ENCODE measurements at places on chromosomes 2 and 18.

GRCh38 chr2:151113318-151113717 is 148.3 kb downstream of the RBM43 start:
- DNase-seq = no peak

DNA sequence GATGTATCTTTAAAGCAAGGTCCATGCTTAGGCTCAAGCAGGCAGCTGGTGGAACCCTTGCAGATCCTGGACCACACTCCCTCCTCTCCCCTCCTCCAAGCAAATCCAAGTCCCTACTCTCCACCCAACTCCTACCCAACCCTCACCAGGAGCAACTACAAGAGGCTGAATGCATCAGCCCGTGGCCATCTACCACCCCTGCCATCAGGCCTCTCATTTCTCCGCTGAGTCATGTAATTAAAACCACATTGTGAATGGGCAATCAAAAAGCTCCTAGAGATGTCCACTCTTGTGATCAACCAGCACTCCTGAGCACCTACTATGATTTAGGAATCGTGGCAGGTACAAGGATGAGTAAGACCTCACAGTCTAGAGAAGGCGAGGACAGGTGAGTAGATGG is 142.2 kb upstream of the CAPN13 start:
- no peak for DNase-seq

- no peak for DNase-seq
Measured at GRCh38 chr2:159456500-159457426, 159.6 kb downstream of the BAZ2B start.

DNA sequence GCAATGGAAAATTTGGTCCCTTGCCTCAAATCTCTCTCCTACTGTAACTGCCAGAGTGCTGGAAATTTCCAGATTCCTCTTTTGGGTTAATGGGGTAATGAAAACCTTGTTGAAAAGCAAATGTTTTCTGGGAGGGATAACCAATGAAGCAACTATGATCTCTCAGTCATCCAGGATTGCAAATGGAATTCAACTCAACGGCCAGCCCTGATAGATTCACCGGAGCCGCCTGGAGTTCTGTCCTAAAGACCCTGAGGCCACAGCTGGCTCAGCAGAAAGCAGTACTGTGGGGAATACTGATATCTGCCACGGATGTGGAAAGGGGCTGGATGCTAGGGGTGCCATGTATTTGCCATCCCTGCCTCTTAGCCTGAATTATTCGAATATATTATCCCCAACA is 167.8 kb downstream of the NRP2 start:
- no peak for DNase-seq

DNA sequence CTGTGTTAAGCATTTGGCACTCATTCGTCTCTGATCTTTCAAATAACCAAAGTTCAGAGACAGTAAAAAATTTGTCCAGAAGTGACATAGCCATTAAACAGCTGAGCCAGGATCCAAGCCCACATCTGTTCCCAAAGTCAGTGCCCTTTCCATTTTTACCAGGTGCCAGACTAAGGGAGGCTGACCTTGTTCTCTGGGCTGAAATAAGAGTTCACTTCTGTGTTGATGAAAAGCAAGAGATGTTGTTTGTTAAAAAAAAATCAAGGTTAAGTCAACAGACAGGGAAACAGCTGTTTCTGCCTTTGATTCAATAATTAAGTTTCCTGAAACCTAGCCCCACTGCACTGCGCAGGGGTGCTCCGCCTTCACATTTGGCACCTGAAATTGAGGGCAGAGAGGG is 117.1 kb downstream of the PRKRA start:
- DNase-seq = no peak

DNA sequence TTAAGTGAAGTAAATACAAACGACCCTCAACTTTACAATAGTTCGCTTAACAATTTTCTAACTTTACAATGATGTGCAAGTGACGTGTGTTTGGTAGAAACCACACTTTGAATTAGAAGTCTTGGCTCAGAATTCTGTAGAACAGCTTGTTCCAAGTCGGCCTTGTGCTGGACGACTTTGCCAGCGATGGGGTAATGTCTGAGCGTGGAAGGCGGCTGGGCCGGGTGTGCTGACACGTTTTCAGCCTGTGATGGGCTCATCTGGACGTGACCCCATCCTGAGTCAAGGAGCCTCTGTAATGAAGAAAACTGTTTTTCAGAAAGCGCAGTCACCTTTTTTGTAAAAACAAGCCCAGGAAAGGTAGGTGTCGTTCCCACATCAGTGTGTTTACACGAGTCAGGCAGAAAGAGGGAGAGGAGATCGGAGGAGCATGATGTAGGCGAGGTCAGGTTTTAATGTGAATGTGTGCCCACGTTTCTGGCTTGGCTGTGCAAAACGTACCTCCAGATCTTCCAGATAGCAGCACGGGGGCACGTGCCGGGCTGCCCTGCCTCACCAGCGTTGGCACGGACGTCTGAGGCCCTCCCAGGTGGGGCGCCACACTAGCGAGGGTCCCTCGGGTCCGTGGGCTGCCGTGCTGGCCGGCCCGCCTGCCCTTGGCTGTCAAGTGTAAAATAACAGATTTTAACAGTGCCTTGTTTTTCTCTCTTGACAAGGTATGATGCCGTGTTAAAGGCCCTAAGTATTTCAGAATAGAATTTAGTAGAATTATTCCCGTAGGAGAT is 54.6 kb downstream of the CTDP1 start:
- no peak for DNase-seq

DNA sequence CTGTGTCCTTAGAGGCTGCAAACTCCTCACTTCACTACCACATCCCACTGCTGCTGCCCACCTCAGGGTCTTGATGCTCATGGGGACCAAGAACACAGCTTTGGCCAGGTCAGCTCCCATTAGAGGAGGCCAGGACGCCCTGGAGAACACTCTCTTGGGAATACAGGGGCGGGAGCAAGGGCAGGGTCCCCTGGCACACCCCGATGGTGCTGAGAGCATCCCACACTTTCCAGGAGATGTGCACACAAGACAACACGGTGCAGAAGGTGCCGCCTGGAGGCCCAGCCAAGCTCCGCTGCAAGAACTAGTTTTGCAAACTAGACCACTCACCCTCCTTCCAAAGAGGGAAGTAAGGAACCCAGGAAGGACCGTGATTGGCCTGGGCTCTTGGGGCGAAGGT is 304.4 kb upstream of the SALL3 start:
- no peak for DNase-seq

DNA sequence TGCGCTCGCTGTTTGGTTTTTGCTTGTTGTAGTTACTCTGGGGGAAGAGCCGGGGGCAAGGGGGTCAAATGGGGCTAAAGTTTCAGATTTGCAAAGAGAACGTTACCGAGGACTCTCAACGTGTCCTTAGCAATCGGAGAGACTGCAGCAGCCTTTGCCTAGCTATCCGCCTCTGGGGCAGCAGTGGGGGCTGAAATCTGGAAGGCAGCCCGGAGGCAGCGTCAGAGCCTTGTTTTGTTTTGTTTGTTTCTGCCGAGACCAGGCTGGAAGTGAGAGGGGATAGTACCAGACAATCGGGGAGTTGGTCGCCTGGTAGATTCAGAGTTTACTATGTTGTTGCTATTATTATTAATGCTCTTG is 1.2 kb downstream of the CDH20 start:
- no peak for DNase-seq

DNA sequence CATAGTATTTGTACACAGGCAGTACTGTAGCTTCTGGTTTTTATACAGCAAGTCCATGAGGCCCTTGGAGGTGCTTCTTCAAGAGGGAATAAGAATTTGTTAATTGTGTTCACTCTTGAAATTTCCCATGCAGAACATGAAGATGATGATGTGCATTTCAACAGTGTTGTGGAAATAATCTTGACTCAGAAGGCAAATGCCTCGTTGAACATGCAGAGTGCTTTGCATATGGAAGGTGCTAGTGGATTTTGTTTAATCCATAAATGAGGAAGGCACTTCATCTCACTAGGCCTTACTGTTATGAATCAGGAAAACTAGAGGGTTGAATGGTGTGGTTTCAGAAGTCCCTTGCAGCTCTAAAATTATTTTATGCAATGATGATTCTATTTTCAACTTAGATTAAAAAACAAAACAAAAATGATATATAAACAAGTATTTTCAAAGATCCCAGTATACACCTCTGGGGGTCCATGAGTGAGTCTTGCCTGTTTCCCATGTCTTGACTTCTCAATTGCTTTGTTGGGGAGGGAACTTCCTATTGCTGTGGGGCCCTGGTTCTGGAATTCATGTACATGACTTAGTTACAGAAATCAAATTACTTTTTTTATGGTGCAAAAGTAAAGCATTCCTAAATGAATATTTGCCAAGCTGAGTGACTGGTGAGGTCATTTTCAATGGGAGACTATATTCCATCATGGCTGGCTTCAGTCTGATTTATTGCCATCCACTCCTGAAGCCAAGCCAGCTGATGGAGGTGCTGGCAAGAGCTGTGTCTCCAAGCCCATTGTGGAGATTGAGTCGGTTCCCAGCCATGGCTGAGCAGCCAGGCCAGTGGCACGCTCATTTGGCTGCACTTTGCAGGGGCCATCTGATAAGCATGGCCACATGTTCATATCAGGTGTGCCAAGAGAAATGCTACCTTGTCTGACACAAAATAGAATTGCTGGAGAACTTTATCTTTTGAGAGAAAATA is 56.5 kb downstream of the MGAT5 start:
- DNase-seq = no peak

DNA sequence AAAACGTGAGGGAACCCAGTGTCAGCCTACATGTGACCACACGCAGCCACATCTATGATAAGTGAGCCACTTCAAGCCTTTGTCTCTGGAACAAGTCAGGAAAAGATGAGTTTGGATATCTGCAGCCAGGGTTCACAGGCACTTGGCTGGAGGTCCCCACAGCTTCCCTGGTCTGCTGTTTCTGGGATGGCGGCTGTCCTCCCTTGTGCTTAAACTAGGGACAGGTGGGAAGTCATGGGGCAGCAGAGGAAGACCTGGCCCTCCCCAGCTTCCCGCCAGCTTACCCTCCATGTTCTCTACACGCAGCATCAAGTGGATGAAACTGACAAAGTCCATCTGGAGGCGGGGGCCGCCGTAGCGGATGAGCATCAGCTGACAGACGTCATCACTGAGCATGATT is 38.5 kb upstream of the GALNT14 start:
- DNase-seq = peak; percentile 69

DNA sequence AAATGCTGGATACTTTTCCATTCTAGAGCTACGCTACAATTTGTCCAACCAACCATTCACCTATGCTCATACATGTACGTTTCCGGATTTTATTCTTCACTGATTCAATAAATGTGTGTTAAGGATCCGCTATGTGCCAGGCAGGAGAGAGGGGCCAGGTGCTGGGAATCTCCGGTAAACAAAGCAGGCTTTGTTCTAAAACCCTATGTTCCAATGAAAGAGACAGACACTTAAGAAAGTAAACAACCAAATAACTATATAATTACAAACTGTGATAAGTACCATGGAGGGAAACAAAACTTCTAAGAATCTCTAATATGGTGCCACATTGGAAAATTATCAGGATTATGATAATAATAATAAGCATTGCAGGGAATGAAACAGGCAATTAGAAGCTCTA is 22.2 kb upstream of the POMC start:
- DNase-seq = no peak

GRCh38 chr2:153558247-153558646 is 79.7 kb upstream of the RPRM start:
- DNase-seq = no peak

DNA sequence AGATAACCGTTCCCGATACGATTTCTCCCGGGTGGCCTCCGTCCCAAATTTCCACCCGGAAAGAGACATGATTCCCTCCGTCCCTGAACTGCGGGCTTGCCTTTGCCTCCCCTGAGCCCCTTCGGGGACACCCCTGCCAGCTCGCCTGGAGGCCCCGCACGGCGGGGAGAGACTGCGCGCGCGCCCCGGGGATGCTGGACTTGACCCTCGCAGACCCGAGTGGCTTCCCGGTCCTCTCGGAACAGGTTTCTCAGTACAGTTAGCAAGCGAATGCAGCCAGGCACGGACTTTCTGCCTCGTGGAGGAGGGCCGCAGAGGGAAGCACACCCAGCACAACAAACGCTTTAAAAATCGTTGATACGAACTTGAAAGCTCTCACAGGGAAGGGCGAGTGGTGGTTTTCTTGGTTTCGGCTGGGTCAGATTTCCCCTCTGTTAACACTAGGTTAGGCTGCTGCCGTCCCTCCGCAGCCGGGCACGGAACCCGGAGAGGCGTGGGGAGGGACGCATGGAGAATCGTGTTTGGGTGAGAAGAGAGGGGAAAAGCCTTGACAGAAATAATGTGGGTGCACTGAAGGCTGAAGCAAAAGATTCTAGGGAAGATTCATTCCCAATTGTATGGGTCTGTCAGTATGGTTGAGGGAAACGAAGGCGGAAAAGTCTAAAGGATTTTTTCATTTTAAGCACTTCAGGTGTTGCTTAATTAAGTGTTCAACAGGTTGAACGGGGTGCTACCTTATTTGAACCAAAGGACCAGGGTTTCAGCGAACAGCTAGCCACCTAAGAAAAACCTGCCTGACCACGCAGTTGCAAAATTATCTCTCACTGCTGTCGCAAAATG is 916 bp downstream of the TNFRSF11A start:
- no peak for DNase-seq

DNA sequence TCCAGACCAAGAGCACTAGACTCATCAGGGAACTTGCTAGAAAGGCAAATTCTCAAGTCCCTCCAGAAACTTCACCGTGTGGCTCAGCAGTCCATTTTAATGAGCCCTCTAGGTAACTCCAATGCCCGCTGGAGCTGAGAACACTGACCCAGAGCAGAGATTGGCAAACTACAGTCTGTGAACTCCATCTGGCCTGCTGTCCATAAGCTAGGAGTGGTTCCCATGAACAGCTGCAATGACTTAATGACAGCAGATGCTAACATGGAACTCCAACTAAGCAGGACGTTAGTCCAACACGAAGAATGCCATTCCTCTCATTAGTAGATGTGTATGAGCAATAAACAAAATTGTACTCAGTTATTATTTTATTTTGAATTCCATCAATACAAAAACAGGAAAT is 371.9 kb downstream of the STK39 start:
- DNase-seq = no peak

DNA sequence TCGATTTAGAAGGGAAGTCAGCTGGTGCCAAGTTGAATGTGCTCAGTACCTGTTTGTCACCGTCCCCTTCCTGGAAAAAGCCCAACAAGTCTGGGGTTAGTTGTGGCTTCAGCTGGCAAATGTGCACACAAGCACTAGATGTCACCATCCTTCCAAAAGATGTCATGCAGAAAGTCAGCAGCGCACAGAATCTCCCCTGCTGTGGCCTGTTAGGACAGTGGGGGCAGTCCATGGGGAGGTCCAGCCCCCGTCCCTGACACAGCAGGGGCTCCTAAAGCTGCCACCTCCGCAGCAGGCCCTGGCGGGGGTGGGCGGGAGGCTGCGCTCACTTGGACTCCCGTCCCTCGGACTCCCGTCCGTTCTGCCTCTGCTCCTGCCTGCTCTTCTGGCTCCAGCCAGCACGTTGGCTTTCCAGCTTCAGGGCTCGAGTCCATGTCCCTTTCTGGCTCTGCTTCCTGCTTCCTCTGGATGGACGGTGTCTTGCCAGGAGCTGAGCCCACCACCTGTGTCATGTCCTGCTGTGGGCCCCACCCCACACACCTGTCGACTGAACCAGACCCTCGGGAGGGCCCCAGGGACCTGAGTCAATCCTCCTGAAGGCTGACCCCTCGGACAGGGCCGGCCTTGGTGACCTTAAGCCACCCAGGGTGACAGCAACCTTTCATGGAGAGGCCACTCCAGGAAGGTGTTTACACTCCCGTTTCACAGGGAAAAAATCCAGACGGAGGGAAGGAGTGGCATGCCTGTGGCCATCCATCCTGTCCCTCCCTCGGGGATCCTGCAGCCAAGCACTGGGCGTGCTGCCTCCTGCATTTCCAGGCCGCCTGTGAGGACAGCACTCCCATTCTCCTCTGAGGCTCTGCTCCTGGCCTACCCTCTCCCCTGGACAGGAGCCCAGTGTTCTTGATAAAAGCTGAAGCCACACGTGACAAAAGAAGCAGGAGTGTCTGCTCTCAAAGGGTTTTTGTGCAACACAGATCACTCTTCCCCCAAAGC is 8.5 kb downstream of the RAB17 start:
- DNase-seq = no peak

GRCh38 chr2:218605432-218605831 is 2.3 kb upstream of the PLCD4 start:
- no peak for DNase-seq
